Activated T-helper 9 cell treated with anti-CD3 and anti-CD28 coated beads, Interleukin-2, amount 50 U/mL, for 16 hours (primary cell): ENCODE measurements at places on chromosomes 5 and 9.

- DNase-seq, result no peak
These were observed 78.6 kb upstream of the MYO10 start for GRCh38 chr5:17014686-17015085.

GRCh38 chr5:53983568-53984460 lies 326.6 kb downstream of the ARL15 start:
- no peak for DNase-seq

DNA sequence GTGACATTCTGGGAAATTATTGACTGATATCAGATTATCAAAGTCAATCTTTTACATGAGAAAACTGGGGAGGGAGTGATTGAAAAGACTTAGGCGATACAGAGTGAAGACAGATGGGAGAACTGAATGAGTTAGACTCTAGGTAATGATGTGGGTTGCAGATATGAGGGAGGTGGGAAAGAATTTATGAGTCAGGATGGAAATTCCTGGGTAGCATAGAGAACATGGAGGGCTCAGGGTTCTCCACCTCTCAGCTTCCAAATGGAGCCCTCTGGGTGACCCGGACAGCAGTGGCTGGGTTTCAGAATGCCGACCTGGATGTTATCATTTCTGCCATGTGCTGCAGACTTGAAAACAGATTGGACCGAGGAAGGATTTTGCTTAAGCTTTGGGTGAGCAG lies 75.4 kb upstream of the SHB start:
- no peak for DNase-seq

DNA sequence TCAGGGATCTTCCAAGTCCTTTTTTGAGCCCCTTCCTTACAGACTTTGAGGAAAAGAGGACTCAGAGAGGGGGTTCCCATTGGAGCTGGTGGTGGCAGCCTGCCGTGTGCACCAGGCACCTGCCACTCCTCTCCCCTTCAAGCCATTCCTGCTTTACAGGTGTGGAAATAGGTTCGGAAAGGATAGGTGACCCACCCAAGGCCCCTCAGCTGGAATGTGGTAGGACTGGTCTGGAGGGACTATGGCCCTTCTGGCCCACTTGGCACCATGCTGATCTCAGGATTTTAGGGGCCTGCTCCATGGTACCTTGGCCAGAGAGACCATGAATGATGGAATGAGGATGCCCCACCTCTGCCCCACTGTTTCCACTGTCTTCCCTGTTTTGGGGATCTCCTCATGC lies 1.4 kb downstream of the GALNT12 start:
- no peak for DNase-seq

DNA sequence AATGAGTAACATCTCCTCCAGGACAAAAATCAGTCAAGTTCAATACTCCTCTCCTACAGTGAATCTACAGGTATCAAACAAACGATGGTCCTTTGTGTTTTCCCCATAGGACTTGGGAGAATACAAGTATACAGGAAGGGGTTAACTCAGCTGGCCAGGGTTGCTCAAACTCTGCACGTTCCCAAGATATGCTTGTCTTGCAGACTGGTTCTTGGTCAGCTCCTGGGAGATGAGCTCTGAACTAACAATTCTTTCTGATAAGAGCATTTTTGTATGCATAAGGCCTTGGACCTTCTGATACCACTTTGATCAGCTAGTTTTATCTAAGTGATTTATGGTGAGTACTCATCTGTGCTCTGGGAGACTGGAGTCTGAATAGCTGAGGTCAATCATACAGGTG lies 42.1 kb downstream of the LOX start:
- DNase-seq, result no peak

GRCh38 chr9:95025213-95026147 lies 292.0 kb downstream of the FANCC start:
- no peak for DNase-seq

DNA sequence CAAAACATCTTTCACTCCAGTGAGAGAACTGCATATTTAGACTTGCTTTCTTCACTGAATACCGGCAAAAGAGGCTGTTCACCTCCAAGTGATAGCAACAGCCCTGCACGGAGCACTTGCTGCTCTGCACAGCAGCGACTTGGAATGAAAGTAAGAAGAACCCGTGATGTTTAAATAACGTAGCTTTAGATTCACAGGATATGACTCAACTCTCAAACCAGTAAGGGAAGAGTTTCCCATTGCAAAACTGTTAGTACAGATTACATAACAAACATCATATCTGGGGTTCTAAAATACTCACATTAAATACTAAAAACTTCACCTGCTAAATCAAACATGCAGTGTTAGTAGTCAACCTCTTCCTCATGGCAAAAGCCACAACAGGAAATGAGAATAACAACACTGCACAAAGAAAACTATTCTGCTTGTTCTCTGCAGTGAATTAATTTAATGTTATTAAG lies 203.4 kb downstream of the MCTP1 start:
- DNase-seq, result no peak

DNA sequence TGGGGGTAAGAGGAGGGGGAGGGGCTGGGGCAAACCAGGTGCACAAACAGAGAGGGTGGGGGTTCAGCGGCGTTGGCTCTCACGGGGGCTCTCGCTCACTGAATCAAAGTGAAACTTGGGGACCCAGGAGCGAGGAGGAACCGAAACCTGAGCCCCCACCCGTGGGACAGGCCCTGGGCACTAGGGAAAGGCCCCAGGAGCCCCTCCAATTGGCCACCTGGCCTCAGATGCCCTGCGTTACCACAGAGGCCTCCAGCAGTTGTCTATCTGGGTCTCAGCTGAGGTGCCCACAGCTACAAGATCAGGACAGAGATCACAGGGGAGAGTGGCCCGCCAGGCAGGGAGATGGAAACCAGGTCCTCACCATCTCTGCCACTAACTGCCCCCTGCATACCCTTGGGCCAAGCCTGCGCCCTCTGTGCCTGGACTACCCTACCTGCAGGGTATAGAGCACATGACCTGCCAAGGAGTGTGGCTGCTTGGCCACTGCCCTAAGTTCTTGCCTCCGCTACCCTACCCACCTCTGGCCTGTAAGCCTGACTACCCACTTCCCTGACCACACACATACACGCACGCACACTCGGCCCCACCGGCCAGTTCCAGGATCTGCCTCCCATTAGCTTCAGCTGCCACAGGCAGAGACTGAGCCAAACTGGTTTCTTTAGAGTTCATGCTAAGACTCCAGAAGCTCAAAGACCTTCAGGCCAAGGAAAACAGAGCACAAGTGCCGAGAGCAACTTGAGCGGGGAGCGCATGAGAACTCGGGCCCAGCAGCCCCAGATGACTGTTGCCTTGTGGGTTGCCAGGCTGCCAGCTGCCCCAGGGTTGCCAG lies 39.9 kb downstream of the PAX5 start:
- DNase-seq, result no peak

DNA sequence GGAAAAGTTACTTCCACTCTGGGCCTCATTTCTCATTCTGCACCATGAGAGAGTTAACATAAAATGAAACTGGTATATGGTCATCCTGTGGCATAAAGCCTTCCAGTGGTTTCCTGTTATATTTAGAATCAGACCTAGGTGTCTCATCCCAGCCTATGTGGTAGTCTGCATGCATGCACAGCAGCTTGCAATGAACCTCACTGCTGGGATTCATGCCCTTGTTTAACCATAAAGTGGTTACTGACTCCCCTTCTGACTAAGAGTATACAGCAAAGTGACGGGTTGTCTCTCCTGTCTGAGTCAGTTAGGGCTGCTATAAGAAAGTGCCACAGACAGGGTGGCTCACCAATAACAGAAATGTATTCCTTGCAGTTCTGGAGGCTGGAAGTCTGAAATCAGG lies 14.7 kb upstream of the TDRD7 start:
- DNase-seq, result no peak

DNA sequence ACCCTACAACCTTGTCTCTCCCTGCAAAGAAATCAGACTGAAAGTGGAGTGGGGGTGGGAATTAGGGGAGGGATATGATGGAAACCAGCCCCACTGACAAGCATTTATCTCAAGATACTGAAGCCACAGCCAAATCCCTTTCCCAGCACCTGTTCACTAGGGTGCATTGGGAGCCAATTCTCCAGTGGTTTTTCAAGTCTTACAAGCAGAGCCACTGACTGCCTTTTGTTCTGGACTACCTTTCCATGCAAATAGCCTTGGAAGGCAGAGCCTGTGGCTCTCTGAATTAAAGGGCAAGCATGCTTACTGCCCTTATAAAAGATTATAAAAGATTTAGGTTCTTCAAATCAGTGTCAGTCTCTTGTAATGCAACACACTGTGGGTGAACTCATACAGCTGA lies 8.8 kb upstream of the GGTA1 start:
- no peak for DNase-seq

DNA sequence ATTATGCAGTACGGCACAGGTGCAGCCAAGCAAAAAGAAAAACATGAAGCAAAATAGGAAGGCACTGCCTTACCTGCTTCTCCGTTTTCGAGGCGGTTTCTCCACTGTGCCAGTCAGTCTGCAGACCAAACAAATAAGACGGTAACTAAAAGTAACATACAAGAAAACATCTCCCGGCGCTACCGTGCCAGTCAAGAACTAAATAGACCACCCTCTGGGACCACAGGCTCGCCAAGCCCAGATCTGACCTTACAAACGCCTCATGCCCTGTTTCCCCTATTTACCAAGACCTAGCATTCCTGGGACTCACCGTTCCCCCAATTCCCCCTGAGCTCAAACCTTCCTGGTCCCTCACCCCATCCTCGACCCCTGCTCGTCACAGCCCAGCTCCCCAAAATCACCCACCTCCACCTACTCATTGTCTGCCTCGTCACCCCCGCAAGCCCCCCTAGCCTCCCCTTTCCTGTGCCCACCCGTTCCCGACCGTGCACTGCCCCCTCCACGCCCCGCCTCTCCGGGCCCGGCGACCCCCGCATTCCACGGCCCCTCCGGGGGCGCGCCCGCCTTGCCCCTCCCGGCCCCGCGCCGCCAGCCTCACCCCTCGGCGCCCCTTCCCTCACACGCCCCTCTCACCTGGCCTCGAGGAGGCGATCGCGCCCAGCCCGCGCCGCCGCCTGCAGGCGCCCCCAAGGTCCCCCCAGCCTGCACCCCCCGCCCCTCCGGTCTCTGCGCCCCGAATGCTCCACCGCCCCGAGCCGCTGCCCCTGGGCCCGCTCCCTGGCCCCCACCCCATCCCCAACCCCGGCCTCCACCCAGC lies 560 bp downstream of the SCAI start:
- no peak for DNase-seq

DNA sequence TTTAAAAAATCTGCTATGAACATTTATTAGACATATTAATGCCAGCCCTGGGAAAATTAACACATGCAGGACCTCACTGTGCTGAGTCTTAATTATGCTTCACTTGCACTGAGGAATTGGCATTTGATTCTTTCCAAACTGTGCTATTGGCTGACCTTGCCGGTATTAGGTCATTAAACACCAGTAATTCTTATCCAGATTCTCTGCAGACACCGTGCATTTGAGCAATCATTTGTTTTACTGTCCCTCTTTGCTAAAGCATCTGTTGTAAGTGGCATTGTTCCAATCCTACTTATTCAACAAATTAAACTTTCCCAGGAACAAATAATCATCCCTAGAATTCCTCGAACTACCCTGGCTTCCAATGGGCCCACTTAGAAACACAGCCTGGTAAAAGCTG lies 145.0 kb downstream of the SLC12A2 start:
- DNase-seq, result no peak

GRCh38 chr5:82560561-82560960 lies 282.4 kb upstream of the RPS23 start:
- DNase-seq, result no peak

- no peak for DNase-seq
These were observed 27.8 kb downstream of the PPARGC1B start for GRCh38 chr5:149757956-149758355.

DNA sequence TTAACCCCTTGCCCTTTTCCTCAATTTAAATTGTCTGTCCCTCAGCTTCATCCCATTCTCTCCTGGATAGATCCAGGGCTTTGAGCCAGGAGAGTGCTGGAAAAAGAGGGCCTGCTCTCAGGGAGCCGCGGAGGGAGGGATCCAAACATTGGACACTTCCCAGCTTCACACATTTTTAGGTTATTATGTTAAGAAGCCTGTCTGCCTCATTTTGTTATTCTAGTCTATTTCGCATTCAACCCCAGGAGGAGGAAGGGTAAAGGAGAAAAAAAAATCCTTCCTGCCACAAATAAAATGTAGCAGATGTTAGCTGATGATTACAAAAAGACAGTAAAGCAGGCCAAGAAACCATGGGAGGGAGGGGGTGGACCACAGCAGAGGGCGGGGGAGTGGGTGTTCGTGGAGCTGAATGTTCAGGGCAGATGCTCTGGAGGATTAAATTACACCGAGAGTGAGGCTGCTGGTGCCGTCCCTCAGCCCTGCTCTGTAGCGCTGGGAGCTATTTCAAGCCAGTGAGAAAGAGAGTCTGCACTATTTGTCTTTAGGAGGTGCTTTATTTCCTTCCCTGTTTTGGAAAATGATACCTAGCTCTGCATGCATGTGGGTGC lies 60.6 kb upstream of the ZFR start:
- DNase-seq, result no peak

GRCh38 chr5:55929020-55929799 lies 65.6 kb downstream of the IL6ST start:
- DNase-seq, result no peak

DNA sequence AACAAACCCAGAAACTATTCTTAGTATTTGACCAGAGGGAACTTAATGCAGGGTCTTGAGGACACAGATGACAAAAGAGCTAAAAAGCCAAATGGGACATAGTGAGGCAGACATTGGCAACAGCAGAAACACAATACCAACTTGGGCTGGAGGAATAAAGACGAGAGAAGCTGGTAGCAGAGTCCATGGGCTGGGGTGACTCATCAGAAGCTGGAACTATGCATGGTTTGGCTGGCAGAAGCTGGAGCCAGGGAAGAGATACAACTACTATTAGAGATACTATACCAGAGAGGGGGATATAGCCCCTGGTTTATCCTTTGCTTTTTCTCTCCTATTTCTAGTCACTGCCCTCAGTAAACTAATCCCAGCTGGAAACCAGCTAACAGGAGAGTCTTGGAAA lies 29.2 kb upstream of the DPYSL3 start:
- DNase-seq, result no peak

GRCh38 chr9:9177081-9177480 lies 1377.5 kb upstream of the DMAC1 start:
- DNase-seq, result no peak

DNA sequence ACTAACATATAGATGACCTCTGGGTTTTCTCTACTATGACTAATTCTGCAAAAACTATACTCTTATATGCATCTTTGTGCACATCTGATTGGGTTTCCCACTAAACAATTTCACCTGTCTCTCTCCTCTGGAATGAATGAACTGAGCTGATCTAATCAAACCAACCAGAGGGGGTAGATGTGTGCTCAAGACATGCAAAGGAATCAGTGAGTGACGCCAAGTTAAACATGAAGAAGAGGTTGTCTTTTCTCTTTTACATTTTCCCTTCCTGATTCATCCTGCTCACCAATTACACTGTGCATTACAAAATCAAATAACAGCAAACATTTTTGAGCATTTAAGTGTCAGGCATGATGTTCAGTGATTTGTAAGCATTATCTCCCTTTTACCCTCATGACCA lies 29.6 kb upstream of the GRXCR2 start:
- DNase-seq, result no peak
